ENCODE measurements at places on chromosomes 12 and 14.
A peak's percentile ranks its signal among the peaks of the same experiment; 100 is the strongest.

GRCh38 chr12:25903603-25904245 is 54.8 kb upstream of the RASSF8 start:
- no peak for DNase-seq

DNA sequence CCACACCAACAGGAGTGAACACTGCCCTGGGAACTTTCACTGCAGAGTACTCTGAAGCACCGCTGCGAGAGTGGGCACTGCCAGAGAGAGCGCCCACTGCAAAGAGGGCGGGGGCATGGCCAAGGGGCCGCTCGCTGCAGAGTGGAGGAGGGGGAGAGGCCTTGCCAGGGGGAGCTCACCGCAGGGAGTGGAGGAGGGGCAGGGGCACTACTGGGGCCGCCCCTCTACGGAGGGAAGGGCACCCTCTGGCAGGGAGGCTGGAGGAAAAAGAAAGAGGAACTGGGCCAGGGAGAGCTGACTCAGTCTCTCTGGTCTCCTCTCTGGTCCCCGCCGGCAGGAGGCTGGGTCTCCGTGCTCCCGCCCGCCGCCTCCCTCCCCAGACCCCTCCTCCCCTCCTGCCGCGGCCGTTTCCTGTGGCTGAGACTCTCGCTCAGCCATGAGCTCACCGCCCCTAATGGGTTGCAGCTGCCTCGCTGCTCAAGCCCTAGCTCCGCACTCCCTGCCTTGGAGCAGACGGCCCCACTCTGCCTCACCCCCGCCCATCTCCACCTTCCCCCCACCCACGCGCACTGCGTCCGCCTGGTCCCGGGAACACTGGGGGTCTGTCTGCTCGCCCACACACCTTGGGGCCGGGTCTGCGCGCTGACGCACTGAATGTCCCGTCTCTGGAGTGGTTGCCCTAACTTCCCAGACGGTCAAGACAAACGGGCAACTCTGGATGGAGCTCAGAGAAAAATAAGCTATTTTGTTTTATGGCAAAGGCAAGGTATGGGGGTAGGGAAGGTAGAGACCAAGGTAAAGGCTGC is 1.3 kb downstream of the ARHGEF40 start:
- peak; percentile 35 for DNase-seq

DNA sequence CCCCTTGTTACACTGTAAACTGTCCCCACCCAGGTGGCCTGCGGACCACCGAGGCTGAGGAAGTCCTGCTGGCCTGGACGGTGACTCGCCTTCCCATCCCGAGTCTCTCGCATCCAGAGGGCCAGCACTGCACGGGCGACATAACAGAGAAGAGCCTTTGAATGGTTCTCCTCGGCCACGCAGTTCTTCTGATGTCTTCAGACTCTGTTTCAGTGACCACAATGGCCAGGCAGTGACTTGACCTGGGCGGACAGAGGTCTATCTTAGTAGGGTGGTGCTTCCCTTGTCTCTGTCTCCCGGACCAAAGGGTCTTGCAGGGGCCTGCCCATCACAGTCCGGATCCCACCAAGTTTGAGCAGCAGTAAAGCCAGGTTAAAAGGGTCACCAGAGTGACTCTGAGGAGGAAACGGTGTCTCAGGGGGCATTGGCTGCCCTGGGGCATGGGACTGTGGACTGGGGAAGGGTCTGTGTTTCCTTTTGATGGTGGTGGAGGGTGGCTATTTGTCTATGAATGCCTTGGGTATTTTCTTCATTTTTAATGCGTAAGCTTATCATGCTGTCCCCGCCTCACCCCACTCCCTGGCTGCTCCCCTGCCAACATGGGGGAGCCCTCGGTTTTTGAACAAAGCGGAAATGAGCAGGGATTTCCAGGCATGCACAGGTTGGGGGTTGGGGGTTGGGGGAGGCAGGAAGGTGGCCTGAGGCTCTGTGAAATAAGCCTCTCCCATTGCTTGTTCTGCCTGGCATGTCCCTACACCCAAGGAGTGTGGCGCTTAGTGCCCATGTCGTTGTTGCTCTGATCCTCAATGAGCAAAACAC is 10.3 kb downstream of the KRT85 start:
- DNase-seq = no peak

DNA sequence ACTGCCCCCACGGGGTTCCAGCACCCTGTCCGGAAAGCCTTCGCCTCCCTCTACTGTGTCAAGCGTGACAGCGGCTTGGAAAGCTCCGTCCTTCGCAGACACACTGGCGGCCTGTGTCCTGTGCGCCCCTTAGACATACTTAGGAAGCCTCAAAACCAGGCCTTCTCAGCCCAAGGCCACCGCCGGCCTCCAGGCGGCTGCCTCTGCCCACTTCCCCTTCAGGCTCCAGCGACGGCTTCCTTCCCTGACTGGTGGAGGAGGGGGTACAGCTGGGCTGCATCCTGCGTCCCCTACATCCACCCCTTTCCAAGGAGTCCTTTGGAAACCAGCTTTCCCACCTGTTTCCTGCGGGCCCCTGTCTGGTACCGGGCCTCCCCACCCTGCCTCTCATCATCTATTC is 2.5 kb upstream of the CACNA2D4 start:
- no peak for DNase-seq

DNA sequence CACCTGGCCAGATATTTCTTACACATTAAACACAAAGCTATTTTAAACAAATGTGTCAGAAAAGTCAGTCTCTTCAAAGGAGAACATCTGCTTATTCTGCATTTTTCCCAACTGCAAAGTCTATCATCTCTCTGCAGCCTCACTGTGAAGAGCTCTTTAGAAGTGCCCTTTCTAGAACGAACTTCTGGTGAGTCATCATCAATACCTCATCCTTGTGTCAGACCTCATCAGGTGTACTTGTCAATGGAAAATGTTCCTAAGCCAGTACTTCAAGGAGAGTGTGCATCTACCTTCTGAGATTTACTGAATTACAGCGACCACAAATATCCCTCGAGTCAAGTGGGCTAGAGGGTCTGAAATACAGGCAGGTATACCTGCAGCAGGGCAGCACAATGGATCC is 457.3 kb downstream of the LRIG3 start:
- no peak for DNase-seq

DNA sequence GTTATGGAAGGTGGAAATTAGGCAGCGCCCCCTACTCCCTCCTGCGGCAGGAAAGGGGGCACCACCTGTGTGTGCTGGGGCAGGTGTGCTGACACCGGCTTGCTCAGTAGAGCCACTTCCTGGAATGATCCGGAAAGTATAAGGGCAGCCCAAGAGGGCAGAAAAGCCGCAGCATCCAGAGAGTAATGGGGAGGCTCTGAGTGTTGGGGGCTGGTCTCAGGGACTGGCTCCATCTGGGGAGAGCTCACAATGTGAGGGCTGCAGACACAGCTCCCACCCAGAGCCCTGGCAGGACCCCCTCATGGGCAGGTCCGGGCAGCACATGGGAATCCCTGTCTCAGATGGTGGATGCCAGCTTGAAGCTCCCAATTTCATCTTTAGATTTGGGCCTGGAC is 187.6 kb upstream of the C14orf180 start:
- no peak for DNase-seq

DNA sequence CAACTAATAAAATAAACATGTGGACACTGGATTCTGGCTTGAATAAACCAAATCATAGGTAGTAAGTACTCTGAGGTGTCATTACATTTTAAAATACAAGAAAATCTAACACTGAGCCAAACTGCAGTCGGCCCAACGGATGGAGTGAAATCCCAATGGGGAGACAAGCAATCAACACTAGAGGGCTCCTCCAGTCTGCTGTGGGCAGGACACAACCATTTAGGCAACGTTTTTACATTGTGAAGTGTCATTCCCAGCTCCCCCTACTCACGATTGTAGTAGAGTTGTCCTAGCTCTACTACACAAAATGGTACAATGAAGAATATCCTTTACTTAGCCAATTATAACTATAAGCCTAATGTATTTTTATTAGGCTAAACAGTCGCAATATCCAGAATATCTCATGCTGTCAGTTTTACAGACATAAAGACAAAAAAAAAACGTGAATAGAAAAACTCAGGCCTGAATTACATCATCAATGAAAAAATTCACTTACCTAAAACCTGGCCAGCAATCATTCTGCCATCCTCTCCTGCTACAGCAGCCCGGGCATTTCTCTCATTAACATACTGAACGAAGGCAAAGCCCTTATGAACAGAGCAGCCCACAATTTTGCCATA is 35.7 kb downstream of the HNRNPC start:
- no peak for DNase-seq

- DNase-seq = no peak
Observed at GRCh38 chr12:130806574-130806973, 32.5 kb downstream of the STX2 start.

DNA sequence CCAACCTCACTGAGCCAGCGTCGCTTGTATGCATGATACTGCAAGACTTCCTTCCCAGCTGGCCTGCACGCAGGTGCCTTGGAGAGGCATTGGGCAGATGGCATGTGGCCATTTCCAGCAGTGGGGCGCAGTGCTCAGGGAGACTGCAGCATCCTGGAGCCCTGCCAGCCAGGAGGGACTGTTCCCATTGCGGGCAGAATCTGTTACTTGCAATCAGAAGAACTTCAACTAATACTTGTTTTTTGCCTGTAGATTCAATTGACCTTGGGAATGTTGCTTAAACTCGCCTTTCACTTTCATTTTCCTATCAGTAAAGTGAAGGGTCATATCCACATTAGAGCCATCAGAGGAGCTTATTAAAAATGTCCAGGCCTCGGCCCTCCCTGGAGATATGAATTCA is 29.8 kb downstream of the ANKRD9 start:
- DNase-seq = no peak

GRCh38 chr12:120496413-120497340 is 764 bp downstream of the DYNLL1 start:
- peak; percentile 21 for DNase-seq

GRCh38 chr12:28776913-28777422 is 372.1 kb upstream of the FAR2 start:
- DNase-seq = no peak

DNA sequence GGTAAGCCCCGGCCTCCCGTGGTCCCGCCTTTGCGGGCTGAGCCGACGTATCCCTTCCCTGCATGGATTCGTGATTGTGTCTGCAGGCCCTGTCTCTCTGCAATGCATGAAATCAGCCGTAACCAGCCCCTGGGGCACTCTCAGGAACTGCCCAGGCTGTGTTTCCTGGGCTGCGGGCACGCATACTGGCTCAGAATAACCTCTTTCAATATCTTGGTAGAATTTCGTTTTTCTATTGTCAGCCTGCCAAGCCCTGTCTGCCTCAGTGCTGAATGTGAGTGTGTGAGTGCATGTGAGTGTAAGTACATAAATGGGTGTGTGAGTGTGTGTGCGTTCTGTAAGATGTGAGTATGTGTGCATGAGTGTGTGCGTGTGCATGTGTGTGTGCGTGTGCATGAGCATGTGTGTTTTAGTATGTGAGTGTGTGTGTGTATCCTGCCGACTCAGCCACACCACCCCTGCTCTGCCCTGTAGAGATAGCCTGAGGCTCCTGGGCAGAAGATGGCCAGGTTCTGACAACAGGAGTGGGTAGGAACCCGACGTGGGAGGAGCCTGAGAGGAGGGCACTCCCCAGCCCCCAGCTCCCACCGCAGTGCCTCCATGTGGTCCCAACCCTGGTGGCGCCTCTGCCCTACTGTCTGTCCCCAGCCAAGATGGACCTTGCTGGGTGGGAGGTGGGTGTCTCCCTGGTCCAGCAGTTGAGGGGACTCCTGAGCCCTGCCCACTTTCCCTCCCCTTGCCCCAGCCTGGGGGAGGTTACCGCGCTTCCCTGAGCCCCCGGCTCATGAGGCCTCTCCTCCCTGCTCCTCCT is 268.8 kb downstream of the ADGRD1 start:
- DNase-seq = peak; percentile 19

- no peak for DNase-seq
Observed at GRCh38 chr12:43425361-43425760, 126.6 kb downstream of the ADAMTS20 start.

DNA sequence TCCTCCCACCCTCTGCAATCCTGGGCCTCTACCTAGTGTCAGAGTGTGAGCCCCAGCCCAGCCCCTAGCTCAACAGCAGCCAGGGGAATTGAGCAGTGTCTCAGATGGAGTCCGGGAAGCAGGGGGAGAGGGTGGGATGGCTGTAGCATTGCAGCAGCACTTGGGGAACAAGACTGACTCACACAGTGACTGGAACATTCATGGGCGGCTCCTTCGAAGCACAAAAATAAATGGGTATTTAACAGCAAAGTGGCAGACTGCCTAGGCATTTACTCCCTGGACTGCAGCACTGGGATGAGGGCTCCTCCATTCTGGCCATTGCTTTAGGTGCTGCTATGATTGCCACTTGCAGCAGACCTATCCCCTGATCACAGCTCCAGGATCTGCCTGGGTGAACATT is 46.0 kb upstream of the STK38L start:
- no peak for DNase-seq

DNA sequence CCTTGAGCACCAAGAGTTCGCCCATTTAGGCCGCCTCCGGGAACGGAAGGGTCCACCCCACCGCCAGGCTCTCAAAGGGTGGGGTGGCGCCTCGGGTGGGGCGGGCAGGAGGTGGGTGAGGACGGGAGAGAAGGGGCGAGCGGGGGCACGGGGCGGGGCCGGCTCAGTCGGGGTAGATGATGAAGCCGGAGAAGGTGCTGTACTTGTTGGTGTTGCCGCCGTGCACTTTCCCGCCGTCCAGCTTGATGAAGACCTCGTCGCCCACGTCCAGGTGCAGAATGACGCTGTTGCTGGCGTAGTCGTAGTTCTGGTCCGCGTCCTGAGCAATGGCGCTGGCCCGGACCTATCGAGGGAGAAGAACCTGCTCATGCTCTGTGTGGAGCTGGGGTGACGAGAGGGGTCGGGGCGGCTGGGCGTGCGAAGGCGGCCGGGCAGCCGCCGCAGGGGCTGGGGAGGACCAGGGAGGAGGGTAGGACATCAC is 4.1 kb downstream of the C1QL4 start:
- no peak for DNase-seq

DNA sequence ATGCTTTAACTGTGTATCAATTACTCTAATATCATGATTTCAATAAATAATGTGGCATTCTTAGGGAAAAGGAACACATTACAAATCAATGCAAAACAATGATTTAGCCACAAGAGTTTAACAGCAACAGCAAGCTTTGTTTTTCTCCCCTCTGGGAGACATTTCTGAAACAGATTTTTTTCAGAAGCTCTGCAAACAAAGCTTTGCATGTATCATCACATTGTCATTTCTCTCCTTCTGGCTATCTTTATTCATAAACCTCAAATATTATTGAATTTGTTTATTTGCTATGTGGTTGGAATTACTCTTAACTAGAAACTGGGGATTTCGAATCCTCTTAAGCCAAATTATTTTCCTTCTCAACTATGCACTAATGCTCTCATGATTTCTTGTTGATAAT is 278.4 kb upstream of the ATXN7L3B start:
- DNase-seq = no peak

GRCh38 chr12:128796439-128797118 is 27.2 kb downstream of the SLC15A4 start:
- DNase-seq = no peak

- DNase-seq = peak; percentile 35
Observed at GRCh38 chr14:76773188-76773885, 12.1 kb downstream of the VASH1 start.

All from stimulated activated CD8-positive, alpha-beta memory T cell treated with anti-CD3 and anti-CD28 coated beads, Interleukin-15, amount 100 ng/mL, for 48 hours (primary cell).